ENCODE measurements at places on chromosomes 13 and 19.

DNA sequence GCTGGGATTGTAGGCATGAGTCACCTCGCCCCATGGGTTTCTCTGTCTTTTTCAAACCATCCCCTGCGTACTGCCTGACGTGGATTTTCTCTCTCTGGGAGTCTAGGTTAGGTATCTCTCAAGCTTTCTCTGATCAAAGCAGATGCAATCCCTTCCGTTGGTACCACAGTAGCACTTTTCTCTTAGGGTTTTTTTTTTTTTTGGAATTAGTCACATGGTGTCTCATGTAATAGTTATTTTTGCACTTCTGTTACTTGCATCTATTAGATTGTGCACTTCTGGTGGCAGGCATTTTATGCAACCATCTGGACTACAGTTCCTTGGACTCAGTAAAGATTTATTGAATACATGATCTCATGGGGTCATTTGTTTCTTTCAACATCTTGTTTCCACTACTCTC lies 72.1 kb downstream of the GPC6 start:
- no peak for DNase-seq

- no peak for DNase-seq
Observed at GRCh38 chr13:40779049-40779448, 8.1 kb upstream of the MRPS31 start.

- DNase-seq: no peak
Observed at GRCh38 chr13:42638886-42639285, 64.9 kb downstream of the TNFSF11 start.

- no peak for DNase-seq
Observed at GRCh38 chr19:43467730-43468129, 2.3 kb upstream of the LYPD3 start.

DNA sequence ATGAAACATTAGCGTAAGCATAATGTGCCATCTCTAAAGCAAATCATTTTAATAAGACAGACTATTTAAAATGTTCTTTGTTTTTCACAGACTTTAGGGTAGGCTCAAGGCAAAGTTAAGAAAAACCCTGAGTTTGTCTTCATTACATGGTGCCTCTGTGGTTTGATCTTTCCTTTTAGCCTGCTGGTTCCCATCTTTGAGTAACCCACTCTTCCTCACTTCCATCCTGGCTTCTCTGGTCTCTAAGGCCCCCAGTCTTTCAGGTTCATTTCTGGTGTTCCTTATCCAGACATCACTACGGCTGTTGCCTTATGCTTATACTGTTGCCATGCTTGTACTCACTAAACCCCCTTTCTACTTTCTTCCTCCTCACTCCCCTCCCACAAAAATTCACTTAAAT lies 38.4 kb downstream of the DACH1 start:
- DNase-seq: no peak

DNA sequence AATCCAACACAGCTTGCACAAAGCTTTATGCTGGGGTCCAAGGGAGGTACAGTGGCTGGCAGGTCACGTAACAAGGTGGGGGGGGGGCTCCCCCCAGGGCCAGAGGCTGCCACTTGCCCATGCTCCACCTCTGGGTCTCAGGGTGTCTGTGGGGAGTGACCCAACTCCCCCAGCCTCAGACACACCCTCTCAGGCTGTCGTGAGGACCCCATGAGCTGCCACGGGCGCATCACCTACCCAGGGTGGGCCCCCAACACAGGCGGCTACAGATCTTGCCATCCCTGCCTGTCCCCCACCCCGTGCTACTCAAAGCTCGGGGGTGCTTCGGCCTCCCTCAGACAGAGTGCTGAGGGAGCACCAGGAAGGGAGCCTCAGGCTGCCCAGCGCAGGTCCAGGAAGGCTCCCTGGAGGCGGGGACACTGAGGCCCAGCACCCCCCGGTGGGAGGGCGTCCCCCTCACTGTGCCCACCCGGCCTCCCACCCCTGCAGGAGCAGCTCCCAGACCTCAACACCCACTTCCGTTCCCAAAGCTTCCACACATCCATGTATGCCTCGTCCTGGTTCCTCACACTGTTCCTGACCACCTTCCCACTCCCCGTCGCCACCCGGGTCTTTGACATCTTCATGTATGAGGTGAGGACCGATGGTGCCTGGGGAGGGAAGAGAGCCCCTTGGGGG lies 21.1 kb downstream of the EVI5L start:
- DNase-seq: no peak

GRCh38 chr13:111388851-111389500 lies 68.5 kb downstream of the TEX29 start:
- DNase-seq: no peak

DNA sequence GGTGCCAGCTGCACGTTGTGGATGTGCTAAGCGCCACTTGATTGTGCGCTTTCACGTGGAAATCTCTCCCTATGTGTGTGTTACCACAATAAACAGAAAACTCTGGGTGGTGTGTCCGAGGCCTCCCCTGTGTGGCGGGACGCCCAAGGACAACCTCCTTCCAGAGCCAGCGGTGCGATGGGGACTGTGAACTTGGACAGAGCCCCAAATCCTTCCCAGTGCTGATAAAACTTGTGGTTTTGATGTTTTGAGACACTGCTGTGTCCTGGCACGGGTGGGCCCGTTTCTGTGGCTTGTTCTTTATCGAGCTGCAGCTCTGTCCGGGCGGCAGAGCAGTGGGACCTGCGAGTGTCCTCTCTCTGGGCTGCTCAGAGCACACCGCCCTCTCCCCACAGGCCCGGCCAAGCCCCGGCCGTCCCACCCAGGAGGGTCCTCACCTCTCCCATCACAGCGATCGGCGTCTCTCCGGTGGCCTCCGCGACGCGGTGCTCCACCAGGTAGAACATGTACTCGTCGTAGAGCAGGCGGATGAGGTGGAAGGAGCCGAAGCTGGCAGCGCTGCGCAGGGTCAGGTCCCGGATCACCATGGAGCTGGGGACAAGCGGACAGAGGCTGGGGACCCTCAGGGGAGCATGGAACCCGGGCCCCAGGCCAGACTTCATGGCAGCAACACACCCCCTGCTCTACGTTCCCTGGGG lies 18.8 kb upstream of the RANBP3 start:
- DNase-seq: no peak
